ENCODE measurements at places on chromosomes 2 and 18. TPM values are rescaled to one million over a fixed set of nuclear protein-coding genes. Genes with fewer than 3 reads are reported as not detected.
A peak's percentile ranks its signal among the peaks of the same experiment; 100 is the strongest.

DNA sequence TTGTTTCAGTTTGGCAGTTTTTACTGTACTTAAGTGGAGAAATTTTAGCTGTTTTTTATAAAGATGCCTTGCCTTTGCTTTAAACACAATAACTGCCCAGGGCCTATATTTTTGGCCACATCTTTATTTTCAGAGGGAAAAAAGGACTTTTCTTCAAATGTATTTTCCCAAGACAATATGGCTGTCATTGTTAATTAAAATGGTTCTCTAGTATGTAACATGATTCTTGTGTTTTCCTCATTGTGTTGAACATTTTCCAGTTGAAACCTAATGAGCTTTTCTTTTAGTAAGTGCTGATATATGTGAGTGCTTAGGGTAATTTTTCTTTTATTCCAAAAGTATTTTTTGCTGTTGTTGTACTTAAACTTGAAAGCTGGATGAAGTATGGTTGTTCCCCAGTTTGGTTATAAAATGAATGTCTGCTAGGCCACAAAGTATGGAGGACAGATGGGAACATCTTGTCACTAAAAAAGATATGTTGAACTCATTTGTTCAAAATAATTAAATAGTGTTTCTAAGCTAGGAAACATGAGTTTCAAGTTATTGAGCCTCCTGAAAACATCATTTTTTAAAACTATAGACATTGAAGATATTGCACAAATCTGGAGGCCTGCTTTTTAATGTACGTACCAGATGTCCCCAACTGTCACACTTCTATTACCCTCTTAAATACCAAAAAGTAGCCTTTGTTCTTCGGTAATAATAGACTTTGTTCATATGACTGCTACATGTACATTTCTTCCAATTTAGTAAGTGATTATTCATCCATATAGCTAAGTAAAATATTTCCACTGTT is 147.5 kb upstream of the DAPL1 start:
- DNase-seq: no peak

- no peak for DNase-seq
Observed at GRCh38 chr2:20618468-20618885, 32.4 kb downstream of the HS1BP3 start.

DNA sequence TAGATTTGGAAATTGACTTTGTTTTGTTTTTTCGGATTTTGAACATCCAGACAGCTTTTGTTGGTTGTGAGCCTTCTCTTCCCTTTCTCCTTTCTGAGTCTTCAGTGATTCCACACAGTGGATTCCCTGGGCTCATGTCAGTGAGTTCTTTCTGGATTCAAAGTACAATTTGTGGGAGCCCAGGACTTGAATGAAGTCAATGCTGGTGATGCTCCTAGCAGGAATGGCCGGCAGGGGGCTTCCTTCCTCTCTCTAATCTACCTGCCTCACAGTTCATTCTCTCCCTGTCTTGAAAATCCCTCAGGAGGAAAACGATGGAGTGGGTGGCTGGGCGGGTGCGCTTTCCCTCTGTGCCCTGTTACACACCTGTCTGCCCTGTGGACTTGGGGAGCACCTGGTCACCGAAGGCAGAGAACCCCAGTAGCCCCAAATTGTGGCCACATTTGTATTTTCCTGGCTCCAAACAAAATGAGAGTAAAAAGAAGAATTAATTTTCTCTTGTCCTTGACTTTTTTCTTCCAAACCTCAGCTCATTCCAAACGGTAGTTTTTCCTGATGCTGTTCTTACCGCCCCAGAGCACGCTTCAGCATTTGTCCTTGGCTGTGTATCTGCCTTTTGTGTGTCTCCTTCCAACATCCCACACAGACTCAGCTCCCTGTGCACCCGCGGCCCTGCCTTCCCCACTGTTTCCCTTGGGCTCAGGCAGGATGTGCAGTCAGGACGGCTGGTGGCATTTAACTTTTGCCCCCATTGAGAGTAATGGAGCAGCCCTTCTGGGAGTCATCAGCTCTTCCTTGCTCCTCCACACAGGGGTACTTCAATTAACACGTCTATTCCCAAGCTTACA is 86.6 kb downstream of the MARCO start:
- peak; percentile 7 for DNase-seq

GRCh38 chr2:112314856-112315255 is 39.5 kb downstream of the ZC3H6 start:
- DNase-seq: no peak

GRCh38 chr2:199663157-199663556 is 187.8 kb downstream of the FTCDNL1 start:
- DNase-seq: no peak

DNA sequence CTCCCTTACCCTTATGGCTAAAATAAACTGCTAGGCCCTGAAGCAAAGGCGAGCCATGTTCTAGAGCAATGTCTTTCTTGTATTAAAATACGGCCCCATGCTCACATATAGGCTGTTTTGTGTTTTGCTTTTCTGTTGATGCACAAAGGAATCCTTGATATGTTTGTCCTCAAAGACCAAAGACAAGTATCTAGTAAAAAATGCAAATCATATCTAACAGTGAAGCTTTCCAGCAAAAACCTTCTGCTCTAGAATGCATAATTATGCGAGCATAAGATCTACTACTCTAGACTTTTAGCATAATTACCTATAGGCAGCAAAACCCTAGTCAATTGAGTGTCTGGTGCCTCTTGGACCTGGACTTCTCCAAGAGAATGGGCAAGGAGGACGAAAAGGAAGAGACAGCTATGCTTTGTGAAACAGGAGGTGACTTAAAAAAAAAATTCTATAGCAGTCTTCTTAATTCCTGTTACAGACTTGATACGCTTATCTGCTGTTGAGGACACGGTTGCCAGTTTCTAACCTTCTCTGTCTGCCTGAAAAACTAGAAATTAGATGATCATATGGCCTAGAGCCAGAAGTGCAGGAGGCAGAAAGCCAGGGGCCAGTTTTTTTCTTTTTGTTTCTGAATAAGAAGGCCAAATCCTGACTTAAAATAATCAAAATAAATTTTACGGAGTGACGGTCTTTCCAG is 1.5 kb upstream of the AMMECR1L start:
- no peak for DNase-seq

- no peak for DNase-seq
Observed at GRCh38 chr2:233818639-233819621, 35.4 kb downstream of the HJURP start.

The KLHL41 gene
- polyA plus RNA-seq: 0.22 TPM

The POTEJ gene
- not detected for polyA plus RNA-seq

The ARHGAP15 gene
- polyA plus RNA-seq: not detected

The VAMP8 gene
- 3.6 TPM for polyA plus RNA-seq

DNA sequence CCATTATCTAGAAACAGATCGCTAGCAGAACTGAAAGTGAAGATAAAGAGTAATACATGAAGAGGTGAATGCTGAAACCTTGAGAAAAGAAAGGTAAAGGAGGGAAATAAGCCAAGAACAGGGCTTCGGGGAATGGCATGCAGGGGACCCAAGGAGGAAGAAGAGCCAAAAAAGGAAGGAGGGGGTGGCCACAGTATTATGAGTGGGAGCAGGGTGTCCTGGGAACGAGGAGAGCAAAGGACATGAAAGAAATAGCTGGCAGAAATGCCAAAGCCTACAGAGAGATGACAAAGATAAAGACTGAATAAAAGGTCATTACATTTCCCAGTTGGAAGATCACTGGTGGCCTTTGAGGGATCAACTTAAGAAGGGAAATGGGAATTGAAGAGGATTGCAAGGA is 82.9 kb downstream of the ACTR3 start:
- no peak for DNase-seq
